NCI-H510A treated with DMSO at 0.1 percent for 48 hours (cell line): ENCODE measurements at places on chromosomes 6 and 20.

DNA sequence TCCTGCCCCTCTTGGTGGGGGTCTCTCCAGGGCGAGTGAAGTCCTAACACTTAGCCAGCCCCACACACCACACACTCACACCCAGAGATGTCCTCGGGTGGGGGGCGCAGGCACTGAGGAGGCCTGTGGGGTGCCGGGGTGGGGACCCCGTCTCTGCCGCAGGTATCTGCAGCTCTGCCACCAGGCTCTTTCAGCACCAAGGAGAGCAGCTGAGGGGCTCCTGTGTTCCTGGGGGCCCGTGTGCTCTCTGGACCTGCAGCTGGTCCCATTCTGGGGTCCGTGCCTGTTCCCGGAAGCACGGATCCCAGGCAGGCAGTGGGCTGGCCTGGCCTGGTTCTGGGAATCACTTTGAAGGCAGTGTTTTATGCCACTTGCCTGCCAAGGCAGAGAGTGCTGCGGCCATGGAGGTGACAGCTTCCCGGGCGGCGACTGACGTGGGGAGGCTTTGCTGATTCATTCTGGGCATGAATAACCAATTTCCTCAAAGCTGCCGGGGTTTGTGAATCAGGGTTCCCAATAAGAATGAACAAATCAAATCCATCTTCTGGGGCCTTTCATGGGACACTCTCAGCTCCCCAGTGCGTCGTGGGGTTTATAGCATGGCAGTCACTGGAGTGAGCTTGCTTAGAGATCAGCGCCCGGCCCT is 54.4 kb upstream of the SLCO4A1 start:
- no peak for DNase-seq

DNA sequence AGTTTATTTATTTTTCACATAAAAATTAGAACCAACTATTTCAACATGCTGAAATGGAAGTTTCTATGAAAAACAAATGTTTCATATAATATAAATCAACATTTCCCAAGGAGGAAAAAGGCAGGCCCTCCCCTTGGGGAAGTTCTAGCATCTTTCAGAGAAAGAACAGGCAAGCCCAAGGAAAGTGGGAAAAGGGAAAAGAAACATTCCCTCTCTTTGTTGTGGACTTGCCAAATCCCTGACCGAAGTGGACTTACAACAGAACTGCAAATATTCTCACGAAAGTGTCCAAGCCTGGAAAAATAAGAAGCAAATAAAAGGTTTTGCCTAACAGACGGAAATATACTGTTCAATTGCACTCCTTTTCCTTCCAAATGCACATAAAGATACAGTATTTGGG is 214.4 kb downstream of the ATXN1 start:
- no peak for DNase-seq

DNA sequence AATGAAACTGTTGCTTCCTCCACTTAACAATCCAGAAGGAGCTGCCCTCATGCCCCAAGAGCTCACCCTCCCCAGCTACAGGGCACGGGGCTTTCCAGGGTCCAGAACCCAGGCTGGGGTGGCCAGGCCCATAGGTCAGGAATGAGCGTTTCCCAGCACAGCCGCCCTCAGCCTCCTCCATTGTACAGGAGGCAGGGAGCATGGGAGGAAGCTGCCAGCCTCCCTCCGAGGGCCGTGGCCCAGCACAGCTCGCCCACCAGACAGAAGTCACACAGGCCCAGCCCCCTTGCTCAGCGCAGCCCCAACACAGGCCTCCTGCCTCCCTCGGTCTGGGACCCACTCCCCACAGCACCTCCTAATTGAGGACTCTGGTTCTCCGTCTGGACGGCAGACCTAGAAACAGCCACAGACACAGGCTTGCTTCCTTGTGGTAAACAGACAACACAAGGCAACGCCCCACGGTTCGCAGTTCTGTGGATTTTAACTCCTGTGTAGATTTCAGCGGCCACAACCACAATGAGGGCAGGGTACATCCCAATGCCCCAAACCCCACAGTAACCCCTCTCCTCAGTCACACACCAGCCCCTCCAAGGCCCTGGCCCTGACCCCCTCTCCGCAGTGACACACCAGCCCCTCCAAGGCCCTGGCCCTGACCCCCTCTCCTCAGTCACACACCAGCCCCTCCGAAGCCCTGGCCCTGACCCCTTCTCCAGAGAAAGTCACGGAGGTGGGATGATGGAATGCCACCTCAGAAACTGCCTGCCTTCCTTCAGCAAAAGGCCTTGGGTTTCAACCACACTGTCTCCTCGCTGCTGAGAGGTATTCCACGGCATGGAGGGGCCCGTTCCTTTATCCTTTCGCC is 173.5 kb downstream of the DLL1 start:
- DNase-seq: no peak

DNA sequence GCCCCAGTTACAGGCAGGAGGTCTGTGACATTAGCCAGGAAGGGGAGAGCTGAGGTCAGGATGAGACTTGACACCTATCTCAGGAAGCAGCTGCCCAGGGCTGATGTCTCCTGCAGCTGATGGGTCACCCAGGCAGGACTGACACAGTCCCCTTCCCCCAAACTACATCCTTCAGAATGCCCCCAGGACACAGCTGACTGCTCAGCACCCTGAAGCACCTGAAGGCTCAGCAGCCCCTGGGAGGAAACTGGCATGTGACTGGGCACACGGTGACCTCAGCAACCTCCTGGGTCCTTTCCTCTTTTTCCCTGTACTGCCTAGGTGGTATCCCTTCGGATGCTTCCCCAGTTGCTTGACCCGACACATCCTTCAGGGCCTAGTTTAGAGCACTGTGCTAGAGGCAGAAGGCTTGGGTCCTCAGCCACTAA is 1.9 kb downstream of the SDC4 start:
- no peak for DNase-seq

DNA sequence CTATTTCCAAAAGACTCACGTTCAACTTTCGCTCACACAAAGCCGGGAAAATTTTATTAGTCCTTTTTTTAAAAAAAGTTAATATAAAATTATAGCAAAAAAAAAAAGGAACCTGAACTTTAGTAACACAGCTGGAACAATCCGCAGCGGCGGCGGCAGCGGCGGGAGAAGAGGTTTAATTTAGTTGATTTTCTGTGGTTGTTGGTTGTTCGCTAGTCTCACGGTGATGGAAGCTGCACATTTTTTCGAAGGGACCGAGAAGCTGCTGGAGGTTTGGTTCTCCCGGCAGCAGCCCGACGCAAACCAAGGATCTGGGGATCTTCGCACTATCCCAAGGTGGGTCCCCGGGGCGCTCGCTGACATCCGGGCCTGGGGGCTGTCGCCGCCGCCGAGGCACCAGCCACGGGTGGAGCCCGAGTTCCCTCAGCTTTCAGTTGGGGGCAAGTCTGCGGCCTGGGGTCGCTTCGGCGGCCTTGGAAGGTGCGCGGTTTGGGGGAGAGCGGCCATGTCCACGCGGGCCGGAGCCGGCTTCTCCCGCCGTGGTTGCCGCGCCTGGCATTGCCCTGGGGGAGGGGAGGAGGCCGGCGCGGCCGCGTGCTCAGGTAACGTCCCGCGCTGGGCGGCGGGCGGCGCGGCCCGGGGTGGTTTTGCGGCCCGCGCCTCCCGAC is 429 bp downstream of the AMD1 start:
- DNase-seq: no peak

DNA sequence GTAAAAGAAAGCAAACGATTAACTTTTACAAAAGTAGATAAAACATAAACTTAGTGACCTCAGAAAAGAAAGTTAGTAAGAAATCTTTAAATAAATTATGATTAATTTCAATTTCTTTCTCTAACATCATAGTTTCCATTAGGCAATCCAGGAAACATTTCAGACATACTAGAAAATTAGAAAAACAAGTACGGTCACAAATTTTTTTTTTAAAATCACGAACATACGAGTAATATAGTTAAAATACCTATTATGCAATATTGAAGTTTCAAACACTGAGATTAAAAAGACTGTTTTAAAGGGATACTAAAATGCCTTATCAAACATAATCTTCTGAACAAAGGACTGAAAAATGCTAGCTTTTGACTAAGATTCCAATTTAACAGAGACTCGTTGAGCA is 26.2 kb downstream of the NOL7 start:
- DNase-seq: no peak

DNA sequence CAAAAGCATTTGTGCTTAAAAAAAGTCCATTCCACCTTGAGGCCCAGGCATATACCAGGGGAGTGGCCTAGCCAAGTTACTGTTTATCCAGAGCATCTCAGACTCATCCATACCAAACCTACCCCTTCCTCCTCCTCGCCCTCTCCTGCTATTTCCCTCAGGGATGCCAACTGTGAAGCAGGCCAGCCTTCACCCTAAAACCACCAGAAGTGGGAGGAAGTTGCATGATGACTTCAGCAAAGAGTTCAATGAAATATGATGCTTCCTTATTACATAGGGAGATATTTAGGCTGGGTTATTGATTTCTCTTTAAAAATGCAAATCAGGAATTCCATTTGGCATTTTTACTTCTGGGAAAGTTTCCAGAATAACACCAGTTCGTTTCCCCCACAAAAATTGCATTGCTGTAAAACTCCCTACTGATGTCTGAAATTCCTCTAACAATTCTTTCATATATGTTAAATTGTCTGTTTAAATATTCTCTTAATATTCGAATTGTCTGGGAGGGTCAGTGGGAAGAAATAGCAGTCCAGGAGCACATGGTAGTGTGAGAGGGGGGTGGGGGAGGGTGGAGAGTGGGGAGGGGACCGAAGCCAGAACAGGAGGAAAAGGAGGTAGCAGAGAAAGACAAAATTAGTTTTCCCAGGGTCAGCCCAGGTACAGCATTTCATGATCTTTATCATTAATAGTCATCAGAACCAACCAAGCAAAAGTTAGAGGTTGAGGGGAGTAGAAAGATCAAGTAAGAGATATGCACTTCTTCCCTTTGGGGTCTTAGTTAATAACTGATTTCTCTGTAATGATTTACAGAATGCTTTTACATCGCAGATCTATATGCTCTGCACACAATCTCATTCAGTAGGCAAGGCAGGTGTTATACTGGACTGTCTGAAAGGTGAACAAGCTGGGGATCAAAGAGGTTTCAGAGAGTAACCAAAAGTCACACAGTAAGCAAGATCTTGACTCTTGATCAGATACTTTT is 1.7 kb upstream of the TCP11 start:
- no peak for DNase-seq

GRCh38 chr6:19837511-19838441 is 606 bp downstream of the ID4 start:
- DNase-seq: peak; percentile 27

DNA sequence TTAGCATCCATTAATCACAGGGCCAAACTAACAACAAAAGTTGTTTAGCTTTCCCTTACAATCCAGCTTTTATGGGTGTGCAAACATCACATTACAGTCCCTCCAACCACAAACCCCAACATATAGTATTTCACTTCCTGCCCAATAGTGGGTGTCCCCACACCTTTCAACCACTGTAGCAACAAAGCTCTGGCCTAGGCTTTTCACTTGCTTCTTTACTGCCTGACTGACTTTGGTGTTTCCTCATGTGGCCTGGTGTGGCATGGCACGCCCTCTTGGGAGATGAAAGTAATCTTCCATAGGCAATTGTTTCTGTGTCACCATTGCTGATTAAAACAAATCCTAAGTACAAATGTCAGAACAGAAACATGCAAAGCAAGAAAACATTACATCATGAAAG is 46.3 kb downstream of the MCM8 start:
- no peak for DNase-seq

- no peak for DNase-seq
Observed at GRCh38 chr6:1122083-1122482, 189.8 kb upstream of the FOXQ1 start.

DNA sequence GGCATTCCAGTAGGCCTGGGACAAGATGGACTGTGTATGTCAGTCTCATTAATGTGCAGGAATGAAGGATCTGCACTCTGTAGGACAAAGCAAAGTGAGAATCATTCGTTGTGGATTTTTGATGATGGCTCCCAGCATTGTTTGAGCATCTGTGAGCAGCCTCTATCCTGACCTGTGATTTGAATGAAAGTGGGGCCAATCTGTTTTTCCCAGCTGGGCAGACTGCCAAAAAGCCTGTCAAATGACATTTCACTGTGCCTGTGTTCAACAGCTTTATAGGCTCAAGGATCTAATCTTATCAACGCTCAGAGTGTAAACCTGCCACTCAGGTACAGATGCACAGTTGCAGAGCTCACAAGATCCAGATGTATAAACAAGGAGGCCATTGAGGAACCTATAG is 86.7 kb upstream of the SYNDIG1 start:
- no peak for DNase-seq

GRCh38 chr6:14246876-14247275 is 129.3 kb downstream of the CD83 start:
- no peak for DNase-seq

DNA sequence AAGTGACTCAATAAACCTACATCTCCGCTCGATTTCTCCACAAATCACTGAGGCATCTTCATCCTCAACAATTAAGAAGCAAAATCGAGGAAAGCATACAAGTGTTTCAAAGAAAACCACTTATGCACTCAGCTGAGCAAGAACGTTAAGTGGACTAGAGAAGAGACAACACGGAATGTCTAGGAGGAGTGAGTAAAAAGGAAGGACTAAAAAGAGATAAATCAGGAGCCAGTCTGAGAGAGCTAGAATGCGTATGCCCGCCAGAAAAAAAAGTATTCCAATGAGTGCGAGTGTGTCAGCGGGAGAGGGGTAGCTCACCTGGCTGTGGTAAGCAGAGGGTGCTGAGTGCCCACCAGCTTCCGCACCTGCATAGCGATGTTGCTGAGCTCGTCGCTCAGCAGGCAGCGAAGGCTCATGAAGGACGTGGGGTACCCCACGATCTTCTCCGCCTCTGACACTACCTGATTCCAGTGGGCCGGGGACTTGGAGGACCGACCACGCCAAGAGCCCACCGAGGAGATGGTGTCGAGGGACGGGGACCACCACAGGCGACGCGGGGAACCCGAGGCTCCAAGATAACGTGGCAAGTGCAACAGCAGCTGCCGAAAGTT is 587 bp downstream of the PDSS2 start:
- peak; percentile 4 for DNase-seq

- no peak for DNase-seq
Observed at GRCh38 chr6:18363746-18364145, 23.4 kb upstream of the RNF144B start.

DNA sequence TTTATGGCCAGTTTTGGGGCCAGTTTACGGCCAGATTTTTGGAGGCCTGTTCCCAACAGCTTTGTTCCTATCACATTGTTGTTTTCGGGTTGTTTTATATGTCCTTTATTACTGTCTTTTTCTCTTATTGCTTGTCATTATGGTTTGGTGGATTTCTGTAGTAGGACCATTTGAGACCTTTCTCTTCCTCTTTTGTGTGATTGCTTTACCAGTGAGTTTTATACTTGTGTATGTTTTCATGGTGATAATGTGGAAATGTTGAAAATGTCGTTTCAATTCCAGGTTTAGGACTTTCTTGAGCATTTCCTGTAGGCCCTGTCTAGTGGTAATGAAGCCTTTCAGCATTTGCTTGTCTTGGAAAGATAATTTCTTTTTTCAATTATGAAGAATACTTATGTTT is 17.8 kb downstream of the HLA-B start:
- no peak for DNase-seq
